ENCODE measurements at places on chromosomes 1 and 21.
A peak's percentile ranks its signal among the peaks of the same experiment; 100 is the strongest.

DNA sequence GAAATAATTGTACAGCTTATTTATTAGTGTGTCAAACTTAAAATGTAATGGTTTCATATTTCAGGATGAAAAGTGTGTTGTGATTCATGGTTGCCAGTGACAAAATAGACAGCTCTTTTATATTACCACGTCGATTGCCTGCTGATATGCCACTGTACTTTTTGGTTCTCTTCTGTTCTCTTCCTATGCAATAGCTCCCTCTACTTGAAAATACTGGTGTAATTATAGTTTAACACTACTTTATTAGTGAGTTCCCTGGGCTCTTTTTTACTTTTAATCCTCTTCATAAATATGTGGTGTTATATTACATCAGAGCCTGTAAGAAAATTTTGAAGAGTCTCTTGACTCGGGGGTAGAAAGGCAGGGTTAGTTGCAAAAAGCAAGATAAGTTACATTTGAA lies 111.3 kb downstream of the PATJ start:
- no peak for DNase-seq

DNA sequence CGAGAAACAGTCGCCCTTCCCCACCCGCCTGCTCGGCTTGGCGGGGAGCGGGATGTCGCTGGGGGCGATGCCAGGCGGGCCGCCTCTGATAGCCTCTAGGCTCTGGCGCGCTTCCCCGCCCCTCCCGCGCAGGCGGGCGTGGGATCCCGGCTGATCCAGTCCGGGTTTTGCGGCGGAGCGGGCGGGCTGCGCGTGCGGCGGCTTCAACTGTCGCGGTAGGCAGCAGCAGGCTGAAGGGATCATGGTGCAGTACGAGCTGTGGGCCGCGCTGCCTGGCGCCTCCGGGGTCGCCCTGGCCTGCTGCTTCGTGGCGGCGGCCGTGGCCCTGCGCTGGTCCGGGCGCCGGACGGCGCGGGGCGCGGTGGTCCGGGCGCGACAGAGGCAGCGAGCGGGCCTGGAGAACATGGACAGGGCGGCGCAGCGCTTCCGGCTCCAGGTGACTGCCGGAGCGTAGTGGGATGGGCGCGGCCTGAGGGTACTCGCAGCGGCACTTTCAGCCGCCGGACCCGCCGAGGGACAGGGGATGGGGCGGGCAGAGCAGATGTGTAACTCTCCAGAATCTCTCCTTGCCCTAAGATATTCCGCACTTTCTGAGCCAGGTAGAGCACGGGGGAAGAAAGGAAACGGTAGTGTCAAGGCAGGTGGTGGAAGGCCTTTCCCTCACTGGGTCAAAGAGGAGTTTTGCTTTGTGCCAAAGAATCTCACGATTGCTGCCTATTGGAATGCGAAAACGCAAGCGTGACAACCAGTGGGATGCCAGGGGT lies at the start of gene FAAH:
Gene FAAH (plus strand): TSS at position 210 of the 764 bp plus-strand sequence. CDS start 32 bp downstream, at position 242.
- peak; percentile 31 for DNase-seq

DNA sequence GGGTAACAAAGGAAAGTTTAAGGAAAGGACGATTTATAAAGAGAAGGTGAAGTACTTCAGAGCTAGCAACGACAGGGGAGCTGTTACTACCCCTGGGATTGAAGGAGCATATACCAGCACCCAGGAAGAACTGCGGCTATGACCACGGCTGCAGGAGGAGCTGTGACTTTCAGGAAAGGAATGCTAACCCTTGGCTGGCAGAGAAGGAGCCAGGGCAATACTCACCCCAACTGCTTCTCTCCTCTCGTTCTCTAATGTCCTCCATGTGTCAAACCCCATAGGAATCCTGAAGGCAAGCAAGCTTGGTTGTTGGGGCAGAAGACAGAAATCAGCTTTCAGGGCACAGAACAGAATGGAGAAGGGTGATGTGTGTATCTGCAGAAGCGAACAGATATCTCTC lies 120.5 kb downstream of the TMEM53 start:
- DNase-seq: no peak

GRCh38 chr1:34590211-34590623 lies 164.6 kb upstream of the GJB5 start:
- no peak for DNase-seq

- DNase-seq: no peak
These were observed 26.6 kb downstream of the POFUT2 start for GRCh38 chr21:45261093-45261492.

- DNase-seq: no peak
These were observed 25.8 kb upstream of the TRIM45 start for GRCh38 chr1:117147341-117147831.

DNA sequence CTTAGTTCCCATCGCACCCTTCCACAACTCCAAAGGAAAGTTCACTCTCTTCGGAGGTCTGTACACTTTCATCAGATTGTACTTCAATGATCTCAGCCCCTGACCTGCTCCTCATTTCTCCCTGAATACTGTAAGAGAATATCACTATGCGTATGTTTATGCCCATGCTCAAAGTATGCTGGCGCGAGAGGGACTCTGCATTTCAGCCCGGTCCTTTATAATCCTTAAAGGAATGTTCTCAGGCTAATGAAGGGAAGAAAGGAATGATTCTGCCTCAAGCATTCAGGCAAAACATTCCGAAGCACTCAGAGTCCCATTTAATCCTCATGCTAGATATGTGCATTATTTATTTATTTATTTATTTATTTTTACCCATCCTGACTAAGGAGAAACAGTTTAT lies 76.8 kb downstream of the PLD5 start:
- DNase-seq: no peak

DNA sequence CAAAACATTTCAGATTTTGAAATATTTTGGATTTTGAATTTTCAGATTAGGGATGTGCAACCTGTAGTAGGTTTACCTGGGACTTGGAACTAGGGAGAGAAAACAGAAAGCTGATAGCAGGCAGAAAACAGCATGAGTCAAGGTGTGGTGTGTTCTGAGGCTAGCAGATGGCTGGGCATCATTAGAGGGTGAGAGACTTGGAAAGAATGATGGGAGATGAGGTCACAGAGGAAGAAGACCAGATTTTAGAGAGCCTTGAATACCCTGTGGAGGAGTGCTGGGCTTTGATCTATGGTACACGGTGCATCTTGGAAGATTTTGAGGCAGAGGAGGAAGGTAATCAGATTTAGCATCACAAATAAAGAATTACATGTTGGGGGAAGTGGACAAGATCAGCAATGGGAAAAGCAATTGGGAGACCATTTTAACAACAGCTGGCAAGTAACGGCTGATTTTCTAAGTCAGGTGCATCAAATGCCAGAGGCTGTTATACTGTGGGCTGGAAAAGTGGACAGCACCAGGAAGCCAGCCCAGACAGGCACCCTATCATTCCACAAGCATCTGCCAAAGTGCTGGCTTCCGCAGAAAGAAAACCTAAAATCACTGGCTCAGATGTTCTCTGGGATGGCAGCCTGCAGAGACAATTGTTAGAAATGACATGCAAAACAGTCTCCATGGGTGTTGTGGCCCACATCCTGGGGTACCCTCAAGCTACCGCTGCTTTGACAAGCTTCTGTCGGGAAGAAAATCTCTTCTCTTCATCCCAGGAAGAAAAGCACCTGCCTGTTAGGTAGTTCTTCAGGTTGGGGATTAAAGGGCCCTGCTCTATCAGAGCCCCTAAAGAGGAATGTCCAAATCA lies 30.9 kb upstream of the CAMK1G start:
- DNase-seq: no peak

- no peak for DNase-seq
These were observed 5.3 kb downstream of the DSCAM start for GRCh38 chr21:40841524-40842196.
